Endothelial cell of umbilical vein (primary cell): ENCODE measurements at places on chromosomes 16 and 17. TPM values are rescaled to one million over a fixed set of nuclear protein-coding genes. Genes with fewer than 3 reads are reported as not detected.

DNA sequence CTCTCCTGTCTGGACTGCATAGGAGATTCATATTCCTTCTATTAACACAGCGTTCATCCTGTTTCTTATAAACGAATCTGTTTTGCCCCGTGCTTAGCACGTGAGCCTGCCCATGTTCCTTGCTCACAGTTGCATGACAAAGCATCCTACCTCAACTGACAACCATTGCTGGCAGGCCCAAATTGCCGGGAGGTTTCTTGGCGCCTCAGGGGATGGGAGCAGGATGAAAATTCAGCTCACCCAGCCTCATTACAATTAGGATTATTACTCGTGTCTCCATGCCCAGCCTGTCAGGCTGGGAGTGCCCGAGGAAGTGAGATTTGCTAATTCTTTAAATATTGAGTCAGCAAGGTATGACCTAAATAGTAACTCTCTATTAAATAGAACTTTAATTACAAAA lies 36.7 kb upstream of the HELZ start:
- DNase-seq = no peak

DNA sequence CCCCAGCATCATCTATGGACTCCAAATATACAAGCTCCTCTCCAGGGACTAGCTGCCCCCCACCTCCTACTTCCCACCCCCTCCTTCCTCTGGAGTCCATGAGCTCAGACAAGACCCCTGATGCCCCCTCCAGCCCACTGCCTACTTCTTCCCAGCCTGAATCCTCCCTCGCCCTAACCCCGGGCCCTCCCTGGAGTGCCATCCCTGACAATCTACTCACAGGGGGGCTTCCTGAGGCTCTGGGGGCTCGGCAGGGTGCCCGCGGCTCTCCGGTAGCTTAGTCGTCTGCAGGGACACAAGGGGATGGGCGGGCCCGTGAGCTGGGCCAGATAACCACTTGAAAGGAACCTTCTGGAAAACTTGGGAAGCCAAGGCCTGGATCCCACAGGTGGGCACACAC lies 15.1 kb downstream of the MPP3 start:
- DNase-seq = no peak

The ITGA2B gene
- 0.48 and 0.82 TPM in 2 replicates for total RNA-seq

The SLC6A2 gene
- total RNA-seq = not detected in 2 replicates

The RGS11 gene
- 3.0 and 5.5 TPM in 2 replicates for total RNA-seq

The C1QTNF8 gene
- not detected in 2 replicates for total RNA-seq
